DMS79 treated with DMSO at 0.1 percent for 48 hours (cell line): ENCODE measurements at places on chromosomes 6 and 20.

DNA sequence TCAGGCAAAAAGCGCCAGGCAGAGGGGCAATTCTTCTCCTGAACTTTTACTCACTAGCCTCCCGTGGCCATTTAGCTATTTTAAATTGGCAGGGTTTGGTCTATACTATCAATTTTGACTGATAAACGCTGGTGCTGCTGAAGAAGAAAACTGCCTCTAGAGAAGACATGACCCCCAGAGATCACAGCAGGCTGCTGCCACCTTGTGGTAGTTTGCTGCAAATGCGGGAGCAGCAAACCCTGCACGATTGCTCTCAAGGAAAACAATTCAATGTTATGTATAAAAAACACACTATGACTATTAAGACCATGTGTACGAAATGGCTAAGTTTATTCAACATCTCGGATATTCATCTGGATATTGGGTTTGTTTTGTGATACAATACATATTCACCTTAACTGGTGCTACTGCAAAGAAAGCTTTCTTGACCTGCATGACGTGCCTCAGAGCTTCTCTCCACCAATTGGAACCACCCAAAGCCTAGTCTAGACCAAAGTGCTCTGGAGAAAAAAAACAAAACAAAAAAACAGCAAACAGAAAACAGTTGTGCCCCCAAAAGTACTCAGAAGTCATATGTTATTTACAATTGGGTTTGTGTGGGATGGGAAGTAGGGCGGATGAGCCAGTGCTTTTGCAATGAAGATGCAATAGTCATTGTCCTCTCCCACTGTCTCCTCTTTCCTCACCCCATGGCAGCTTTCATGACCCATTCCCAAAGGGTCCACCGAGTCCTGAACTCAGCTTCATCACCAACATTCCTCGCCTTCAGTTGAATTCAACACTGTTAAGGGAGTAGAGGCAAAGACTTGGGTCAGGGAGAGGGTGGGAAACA lies 19.6 kb upstream of the IL17F start:
- DNase-seq = peak; percentile 52

DNA sequence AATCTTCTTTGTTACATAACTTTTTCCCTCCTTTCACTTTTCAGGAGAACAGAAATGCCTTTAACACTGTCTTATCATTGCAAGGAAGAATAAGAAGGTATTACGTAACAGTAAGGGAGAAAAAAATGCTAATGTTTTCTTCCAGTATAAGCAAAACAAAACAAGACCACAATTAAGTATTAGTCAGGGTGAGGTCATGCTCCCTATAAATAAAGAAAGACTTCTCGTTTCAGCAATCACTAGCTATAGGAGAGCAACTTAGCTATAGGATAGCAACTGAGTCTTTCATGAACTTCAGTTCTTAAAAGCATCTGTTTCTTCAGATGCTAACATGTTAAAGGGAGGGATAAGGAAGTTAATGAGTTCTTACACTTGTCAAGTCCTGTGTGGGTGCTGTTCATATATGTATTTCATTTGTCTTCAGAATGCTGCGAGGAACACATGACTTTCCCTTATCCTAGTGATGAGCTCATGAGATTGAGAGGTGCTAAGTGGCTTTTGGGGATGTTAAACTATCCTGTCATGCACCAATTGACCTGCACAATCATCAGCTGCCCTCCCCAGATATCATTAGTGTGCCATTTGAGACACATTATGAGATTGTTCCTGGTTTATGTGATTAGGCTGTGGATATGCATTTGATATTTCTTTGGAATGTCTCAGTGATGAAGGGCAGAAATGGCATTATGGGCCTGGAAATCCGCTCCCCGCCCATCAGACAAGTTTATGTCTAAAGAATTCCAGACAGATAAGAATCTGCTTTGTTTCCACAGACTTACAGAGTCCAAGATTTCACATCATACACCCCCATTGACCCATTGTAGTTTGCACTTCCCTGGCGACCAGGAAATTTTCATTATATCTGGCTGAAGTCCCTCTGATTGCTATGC lies 37.5 kb downstream of the LAMA4 start:
- DNase-seq = peak; percentile 40

DNA sequence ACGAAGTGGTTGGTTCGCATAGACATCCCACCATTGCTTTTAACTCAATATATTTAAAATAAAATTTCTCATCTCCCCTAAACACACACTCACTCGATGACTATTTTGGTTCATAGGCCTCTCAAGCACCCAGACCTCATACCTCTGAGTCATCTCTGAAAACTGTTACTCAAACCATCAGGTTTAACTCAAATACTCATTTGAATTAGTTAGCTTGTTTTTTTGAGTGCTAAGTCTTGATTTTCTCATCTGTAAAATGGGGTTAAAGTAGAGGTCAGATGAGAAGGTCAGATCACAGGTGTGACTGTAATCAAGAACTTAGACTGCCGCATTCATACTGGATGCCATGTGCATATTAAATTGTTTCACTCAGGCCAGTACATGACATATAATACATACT lies 243.9 kb upstream of the TENT5A start:
- DNase-seq = no peak

GRCh38 chr6:30542915-30543314 lies 13.4 kb downstream of the GNL1 start:
- no peak for DNase-seq

DNA sequence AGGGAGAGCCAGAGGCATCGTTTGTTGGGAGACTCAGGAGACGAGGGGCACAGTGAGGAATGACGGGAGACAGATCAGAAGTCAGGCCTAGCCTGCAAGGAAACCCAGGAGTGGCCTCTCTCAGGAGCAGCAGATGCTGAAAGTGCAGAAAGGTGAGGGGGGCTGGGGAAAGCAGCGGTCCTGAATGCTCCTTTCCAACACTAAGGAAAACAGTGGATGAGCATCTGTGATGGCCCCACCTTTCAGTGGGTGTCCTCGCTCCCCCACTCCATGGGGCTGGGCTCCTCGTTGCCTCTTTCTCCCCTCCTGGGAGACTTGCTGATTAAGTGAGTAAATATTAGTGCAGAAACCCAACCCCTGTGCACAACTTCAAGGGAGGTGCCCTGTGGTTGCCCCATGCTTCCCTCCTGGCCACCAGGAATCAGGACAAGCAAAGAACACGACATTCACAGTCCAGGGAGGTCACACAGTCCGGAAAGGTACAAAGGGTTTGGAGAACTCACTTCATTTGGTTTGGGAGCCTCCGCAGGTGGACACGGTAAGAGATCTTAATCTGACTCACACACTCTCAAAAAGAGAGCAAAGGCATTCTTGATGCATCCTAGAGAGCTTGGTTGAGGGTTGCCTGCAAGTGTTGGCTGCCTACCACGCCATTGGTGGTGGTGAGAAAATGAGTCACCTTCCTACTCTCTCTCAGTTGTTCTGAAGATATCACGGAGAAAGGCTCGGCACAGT lies 9.7 kb upstream of the BPIFB1 start:
- DNase-seq = no peak

- no peak for DNase-seq
Observed at GRCh38 chr20:63119963-63120807, 95.7 kb downstream of the YTHDF1 start.

GRCh38 chr6:111782192-111782809 lies 91.0 kb downstream of the FYN start:
- DNase-seq = no peak

GRCh38 chr6:114033606-114034005 lies 62.7 kb upstream of the HDAC2 start:
- no peak for DNase-seq

- no peak for DNase-seq
Observed at GRCh38 chr6:81750200-81750599, 2.3 kb downstream of the TENT5A start.

DNA sequence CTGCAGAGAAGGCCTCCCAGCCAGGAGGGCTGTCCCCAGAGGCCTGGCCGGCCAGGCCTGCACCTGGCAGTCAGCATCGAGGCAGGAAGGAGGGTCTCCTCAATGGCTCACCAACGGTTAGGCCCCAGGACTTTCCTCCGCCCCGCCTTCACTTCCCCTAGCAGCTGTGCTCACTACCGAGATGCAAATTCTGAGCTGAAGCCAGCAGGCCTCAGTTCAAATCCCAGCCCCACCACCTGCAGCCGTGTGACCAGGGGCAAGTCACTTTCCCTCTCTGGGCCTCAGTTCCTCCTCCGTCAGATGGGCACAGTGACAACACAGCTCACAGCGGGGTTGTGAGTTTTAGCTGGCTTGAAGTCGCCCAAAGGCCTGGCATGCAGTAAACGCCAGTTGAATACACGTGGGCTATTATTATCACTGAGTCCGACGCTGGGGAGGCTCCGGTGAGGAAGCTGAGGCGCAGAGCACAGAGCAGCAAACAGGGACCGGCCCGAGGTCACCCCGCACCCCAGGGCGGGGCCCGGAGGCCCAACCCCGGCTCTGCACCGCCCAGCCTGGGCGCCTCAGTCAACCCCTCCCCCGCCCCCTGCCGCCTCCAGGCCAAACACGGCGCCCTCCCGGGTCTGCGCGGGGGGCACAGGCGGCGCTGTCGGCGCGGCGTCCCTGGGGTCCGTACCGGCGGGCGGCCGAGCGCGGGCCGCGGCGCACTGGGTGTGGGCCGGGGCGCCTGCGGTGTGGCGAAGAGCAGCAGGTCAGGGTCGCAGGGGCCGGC lies 671 bp downstream of the E2F1 start:
- DNase-seq = peak; percentile 46

GRCh38 chr6:113596387-113597230 lies 260.5 kb upstream of the MARCKS start:
- peak; percentile 14 for DNase-seq

GRCh38 chr20:8151372-8151771 lies 19.3 kb downstream of the PLCB1 start:
- DNase-seq = no peak

- no peak for DNase-seq
Observed at GRCh38 chr6:127972815-127973214, 72.0 kb upstream of the THEMIS start.

DNA sequence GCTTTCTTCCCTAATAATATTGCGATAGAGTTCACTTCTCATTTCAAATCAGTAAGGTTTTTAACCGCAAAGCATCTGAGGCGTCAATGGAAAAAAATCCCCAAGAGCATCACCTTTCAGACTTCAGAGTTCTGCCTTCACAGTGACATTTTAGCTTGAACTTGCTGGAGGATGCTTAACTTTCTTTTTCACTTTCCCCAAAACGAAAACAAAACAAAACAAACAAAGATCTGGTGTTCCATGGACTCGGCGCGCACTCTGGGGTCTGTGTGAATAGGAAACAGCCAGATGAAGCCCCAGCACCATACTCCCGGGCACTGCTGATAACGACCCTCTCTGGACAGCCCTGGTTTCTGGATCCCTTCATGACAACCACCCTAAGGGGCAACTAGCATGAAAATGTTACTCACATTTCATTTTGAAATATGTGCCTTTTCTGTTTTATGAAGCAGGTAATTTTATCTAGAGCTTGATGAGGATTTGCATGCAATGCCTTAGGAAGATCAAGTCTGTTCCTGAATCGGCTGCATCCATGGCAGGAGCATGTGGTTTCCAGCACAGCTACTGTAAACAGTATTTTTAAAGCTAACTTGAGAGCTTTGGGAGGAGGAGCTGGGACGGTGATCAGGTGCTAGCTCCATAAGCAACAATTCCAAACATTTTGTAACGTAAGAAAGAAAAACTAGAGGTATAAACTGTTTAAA lies 44.5 kb downstream of the RAMACL start:
- DNase-seq = no peak
